ENCODE measurements at places on chromosomes 7 and 10. TPM values are rescaled to one million over a fixed set of nuclear protein-coding genes. Genes with fewer than 3 reads are reported as not detected.

Gene ADRB1
- total RNA-seq, result 0.59 TPM

- no peak for DNase-seq
Measured at GRCh38 chr7:83821866-83822265, 172.9 kb upstream of the SEMA3E start.

- no peak for DNase-seq
Measured at GRCh38 chr7:1666823-1667565, 3.1 kb upstream of the ELFN1 start.

- DNase-seq, result no peak
Measured at GRCh38 chr7:154827007-154827406, 175.9 kb downstream of the PAXIP1 start.

DNA sequence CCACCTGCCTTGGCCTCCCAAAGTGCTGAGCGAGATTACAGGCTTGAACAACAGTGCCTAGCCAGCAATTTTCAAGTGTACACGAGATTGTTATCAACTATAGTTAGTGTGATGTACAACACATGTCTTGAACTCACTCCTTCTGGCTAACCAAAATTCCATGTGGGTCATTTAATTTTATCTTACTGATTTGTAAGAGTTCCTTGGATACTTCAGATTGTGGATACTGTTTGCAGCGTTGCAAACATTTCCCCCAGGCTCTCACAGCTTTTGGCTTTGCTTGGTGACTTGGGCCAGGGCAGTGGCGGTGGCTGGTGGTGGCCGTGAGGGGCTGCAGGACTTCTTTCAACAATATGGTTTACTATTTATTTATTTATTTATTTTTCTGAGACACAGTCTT is 8.5 kb upstream of the TMEM270 start:
- no peak for DNase-seq

Gene ELOVL3
- not detected for total RNA-seq
